ENCODE measurements at places on chromosomes 2 and 18. TPM values are rescaled to one million over a fixed set of nuclear protein-coding genes. Genes with fewer than 3 reads are reported as not detected.

SLC4A5 gene
- 0.14 TPM for total RNA-seq

GMCL1 gene
- total RNA-seq, result 5.7 TPM

UGT1A5 gene
- total RNA-seq, result not detected

CD207 gene
- total RNA-seq, result not detected

TCF23 gene
- total RNA-seq, result not detected

B3GNT7 gene
- total RNA-seq, result under 0.01 TPM
